ENCODE measurements at places on chromosomes 11 and 22.
A peak's percentile ranks its signal among the peaks of the same experiment; 100 is the strongest.

- H3K27me3 ChIP-seq, result peaks cover 34% of the 10 kb centered on the region
- H3K27ac ChIP-seq, result no peak overlapping the region
- H3K36me3 ChIP-seq, result no peaks in the 10 kb centered on the region
- no peak for DNase-seq
- no peaks in the 10 kb centered on the region for H3K4me1 ChIP-seq
These were observed 49.0 kb upstream of the FGF3 start for GRCh38 chr11:69868006-69868810.

GRCh38 chr11:104926771-104927611 is 28.7 kb upstream of the CASP12 start:
- no peak for DNase-seq
- H3K27ac ChIP-seq, result no peak overlapping the region
- H3K27me3 ChIP-seq, result no peaks in the 10 kb centered on the region

- H3K27ac ChIP-seq, result no peak overlapping the region
- no peaks in the 10 kb centered on the region for H3K36me3 ChIP-seq
- H3K4me3 ChIP-seq, result no peak overlapping the region
- no peaks in the 10 kb centered on the region for H3K4me1 ChIP-seq
- no peaks in the 10 kb centered on the region for H3K27me3 ChIP-seq
These were observed 3.5 kb downstream of the MYO18B start for GRCh38 chr22:25745341-25746011.

- peak; percentile 90 for DNase-seq
- H3K4me3 ChIP-seq, result peak within 1 kb of the TSS; percentile 36
- no peaks in the 10 kb centered on the region for H3K27me3 ChIP-seq
- H3K27ac ChIP-seq, result peak within 1 kb of the TSS; percentile 90
These were observed at the start of gene IL18BP for GRCh38 chr11:71998649-71999310. TSS of gene IL18BP (plus strand) at chr11:71998909. CDS start at chr11:71999985, 1,076 bp downstream.

GRCh38 chr11:124079631-124080326 is 35.5 kb upstream of the VWA5A start:
- DNase-seq, result no peak
- no peaks in the 10 kb centered on the region for H3K36me3 ChIP-seq
- no peak overlapping the region for H3K27ac ChIP-seq
- peaks cover 14% of the 10 kb centered on the region for H3K4me1 ChIP-seq
- peaks cover 15% of the 10 kb centered on the region for H3K27me3 ChIP-seq

All from spleen (tissue), 13 donors.